ENCODE measurements at places on chromosomes 12 and 14. TPM values are rescaled to one million over a fixed set of nuclear protein-coding genes. Genes with fewer than 3 reads are reported as not detected.

Gene EPYC
- not detected for polyA plus RNA-seq

Gene ASPG
- polyA plus RNA-seq, result 16.1 TPM

Gene SGPP1
- 21.3 TPM for polyA plus RNA-seq

DNA sequence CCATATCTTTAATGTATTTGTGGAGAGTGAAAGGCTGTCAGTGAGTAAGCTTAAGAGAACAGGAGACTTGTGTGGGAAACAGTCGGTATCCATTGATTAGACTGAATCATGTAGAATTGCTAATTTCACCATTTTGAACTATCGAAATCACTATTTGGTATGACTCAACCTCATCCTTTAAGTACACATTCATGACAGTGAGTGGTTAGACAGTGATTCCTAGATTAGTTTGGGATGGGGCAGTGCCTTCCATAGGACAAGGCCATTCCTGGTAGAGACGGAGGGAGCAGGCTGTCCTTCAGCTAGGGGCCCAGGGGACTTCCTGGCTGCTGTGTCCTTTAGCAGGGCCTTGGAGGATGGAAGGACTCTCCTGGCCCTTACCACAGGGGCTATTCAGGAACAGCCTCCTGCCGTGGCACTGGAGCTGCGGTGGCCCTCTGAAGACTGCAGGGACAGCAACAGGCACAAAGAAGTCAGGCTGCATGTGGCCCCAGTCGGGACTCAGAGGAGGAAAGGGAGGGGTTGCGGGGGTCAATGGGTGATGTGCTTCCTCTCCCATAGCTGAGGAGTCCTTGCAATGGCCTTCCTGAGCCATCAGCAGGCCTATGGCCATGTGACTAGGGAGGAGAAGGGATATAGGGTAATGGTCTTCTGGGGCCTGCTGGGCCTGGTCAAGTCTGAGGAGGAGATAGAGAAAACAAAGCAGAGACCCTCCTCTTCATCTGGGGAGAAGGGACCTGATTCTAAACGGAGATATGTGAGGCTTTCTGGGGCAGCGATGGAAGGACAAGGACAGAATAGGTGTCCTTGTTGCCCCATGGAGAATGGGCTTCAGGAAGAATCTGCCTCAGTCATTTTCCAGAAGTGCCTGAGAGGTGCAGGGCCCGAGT is 11.2 kb downstream of the SERPINA1 start:
- no peak for DNase-seq

DNA sequence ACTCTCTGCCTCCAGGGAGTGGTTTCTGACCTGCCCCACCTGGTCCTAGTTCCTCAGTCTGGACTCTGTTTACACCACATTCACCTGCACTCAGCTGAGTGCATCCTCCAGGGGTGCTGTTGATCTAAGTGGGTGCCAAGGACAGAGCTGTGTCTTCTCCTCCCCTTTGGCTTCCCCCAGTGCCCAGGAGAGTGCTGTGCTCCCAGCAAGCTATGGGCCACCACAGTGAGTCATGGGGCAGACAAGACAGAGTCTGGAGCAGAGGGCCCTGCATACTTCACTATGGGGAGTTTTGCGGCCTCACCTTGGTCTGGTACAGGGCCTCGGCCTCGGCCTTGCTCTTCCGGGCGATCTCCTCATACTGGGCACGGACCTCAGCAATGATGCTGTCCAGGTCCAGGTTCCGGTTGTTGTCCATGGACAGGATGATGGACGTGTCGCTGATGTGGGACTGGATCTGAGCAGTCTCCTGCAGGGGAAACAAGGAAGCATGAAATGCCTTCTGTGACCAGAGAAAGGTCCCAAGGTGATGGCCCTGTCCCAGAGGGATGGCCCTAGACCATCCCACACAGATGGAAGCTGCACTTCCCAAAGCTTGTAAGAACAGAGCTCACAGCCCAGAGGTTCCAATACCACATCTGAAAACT is 4.9 kb downstream of the KRT73 start:
- no peak for DNase-seq

- DNase-seq, result no peak
Observed at GRCh38 chr14:74670726-74671411, 42.0 kb downstream of the AREL1 start.
